Stimulated activated CD4-positive, alpha-beta T cell treated with anti-CD3 and anti-CD28 coated beads, Interleukin-4, amount 100 ng/mL, for 1 hour (primary cell): ENCODE measurements at places on chromosomes 7 and 10.

GRCh38 chr7:20892776-20893175 lies 106.1 kb upstream of the SP8 start:
- no peak for DNase-seq

DNA sequence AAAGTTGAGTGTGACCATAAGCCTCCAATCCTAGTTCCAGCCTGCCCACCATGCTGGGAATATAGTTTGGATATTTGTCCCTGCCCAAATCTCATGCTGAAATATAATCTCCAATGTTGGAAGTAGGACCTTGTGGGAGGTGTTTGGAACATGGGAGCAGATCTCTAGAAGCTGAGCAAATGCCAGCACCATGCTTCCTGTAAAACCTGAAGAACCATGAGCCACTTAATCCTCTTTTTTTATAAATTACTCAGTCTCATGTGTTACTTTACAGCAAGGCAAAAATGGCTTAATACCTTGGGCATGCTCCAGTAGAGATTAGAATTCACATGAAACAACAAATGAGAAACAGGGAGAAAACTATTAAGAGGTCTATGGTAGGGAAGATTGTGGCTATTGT lies 27.2 kb downstream of the STEAP1 start:
- no peak for DNase-seq

DNA sequence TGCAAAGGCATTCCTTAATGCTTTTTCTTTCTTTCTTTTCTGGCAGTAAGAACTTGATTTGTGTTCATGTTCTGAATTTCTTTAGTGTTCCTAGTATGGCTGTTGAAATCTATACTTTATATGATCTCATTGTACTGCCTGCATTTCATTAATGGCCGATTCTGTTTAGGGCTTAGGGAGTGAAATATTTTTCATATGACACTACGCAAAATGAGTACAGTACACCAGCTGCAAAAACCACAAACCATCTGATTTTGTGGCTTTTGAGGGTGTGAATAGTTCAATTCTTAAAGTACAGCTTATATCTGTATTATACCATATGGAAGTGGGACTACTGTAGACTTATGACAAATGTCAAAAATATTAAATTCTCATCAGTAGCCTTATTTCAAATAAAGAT lies 69.1 kb upstream of the FOXP2 start:
- no peak for DNase-seq

DNA sequence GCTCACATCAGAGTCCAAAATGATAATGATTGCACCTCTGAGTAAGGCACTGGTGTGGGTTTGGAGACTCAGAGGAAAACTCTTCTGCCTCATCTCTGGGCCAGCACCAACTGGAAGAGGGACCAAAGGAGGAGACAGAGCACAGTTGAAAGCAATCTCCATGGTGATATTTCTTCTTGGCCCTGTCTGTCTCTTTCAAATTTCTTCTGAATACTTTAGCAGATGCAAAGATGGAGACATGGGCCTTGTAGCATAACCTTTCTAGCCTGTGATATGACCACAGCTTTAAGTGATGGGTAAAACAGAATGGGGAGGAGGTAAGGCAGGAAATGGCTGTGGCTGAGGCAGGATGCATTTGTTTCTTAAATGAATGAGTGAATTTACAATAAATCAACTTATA lies 12.2 kb upstream of the GIMAP7 start:
- DNase-seq, result no peak
